ENCODE measurements at places on chromosomes 5 and 9.

DNA sequence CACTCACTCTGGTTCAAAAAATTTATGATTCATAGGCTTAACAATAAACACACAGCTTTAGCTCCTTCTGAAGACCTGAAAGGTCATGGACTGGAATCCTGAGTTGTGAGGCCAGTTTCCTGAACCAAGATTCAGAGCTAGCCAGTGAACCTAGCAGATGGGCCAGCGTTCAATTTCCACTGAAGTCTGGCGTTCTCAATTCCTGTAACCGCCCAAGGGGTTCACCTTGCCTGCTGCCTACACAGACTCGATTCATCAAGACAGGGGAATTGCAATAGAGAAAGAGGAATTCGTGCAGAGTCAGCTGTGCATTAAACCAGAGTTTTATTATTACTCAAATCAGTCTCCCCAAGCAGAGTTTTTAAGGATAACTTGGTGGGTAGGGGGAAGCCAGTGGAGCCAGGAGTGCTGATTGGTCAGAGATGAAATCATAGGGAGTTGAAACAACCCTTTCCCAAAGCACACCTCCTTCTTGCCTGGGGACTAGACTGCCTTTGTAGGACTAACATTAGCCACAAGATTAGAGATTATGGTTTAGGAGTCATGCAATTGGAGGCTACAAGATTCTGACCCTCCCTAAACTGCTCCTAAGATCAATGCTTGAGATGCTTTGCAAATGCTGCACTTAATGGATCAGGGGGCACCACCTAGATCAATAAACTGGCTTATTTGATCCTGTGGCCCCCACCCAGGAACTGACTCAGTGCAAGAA is 117.5 kb upstream of the SHB start:
- no peak for DNase-seq

DNA sequence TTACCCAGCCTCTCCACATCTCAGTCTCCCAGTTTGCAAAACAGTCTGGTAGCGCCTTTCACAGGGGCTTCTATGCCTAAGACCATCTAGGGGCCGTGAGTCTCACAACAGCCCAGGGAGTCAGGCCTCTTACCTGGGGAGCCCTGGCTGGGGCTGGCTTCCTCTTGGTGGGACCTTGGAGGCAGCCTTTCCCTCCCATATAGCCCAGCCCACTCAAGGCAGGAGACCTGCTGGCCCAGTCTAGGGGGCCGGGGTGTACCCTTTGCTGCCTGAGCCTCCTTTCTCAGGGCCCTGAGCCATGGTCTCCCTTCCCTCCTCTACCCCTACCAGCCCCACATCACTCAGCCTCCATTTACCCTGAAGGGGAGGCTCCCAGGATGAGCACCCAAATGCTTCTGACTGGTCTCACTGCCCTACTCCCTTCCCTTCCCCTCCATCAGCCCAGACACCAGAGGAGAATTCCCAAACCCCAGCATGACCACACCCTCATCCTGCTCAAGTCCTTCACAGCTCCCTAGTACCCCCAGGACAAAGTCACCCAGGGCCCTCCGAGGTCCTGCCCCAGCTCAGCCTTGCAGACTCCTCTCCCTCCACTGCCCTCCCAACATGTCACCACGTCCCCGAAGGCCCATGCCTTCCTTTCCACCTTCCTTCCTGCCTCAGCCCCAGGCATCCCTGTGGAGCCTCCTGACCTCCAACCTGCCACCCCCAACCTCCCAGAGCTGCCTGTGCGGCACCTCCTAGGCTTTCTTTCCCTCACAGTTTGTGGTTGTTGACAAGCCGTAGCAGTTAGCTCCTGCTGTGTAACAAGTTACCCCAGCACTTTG is 55.3 kb downstream of the BARX1 start:
- no peak for DNase-seq

DNA sequence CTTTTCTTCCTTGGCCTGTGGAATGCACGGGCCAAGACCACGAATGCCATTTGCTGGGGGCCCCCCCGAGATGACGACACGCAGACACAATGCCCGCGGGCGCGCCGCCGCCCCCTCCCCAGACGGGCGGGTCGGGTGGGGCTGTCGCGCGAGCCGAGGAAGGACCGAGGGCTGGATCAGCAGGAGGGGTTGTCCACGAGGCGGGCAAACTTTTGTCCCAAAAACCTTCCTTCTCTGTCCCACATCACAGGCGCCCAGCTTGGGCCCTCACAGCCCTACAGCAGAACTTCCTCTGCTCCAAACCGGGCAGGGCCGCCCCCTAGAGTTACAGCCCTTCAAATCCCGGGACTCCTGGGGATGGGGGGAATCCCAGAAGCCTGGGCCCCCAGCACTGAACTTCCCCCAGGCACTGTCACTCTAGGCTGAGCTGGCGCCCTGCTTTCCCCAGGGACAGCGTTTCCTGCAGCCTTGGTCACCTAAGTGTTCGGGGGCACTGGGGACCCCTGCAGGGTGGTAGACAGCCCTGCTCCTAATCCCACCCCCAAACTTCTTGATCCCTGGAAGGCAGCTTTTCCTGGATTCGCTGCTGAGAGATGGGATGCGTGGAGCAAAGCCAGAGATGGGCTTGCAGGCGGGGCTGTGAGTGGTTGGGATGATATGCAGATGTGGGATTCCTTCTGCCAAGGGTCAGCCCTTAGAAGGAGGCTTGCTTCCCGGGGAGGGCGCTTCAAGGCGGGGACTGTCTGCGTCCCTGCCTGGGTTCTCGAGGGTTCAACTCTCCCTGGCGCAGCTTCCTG is 980 bp downstream of the COL5A1 start:
- no peak for DNase-seq

DNA sequence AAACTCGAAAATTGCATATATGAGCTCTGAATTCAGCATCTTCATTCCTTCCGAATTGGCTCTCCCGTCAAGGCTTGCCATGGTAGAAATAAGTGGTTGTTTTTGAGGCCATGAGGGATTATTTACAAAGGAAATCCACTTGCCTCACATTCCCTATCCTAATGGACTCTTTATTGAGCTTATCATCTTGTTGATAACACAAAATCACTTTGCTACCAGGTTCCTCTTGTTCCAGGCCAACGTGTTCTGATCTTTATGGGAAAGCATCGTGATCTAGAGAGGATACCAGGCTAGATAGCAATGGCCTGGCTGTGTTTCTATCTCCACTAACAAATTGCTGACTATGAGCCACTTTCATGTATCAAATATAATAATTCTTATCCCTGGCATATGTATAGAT is 811.7 kb downstream of the TLR4 start:
- no peak for DNase-seq

- peak; percentile 55 for DNase-seq
These were observed 49.0 kb downstream of the PSD2 start for GRCh38 chr5:139844472-139845145.

GRCh38 chr9:123541411-123541810 is 185.4 kb downstream of the CRB2 start:
- no peak for DNase-seq

DNA sequence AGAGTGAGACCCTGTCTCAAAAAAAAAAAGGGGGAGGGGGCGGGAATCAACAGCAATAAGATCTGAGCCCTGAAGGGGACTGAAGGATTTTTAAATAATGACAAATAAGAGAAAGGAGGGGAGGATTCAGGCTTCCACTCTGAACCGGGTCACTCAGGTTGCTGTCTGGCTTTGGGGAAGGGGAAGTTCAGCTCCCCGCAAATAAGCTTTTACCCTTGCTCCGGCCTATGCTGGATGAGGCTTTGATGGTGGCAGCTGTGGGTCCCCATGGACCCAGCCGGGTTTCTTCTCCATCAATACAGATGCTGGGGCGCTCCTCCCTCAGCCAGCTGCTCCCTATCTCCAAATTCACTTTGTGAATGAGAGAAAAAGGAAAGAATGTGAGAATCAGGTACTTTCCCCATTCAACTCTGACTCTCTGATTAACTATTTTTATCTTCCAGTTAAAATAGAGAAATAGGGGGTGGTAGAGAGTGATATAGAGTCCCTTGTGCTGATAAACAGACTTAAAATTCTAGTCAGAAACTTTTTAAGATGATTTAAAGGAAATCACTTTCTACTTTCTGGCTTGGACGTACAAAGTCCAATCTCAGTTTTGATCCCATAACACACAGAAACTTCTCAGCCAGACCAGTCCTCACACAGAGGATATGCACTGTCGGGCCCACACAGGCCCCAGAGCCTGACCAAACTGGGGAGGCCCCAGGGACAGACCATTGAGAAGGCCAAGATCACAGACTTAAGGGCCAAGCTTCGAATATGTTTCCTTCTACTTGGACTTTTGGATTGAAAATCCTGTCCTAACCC is 39.6 kb downstream of the C5orf15 start:
- no peak for DNase-seq

- no peak for DNase-seq
These were observed 1.3 kb downstream of the FBXL7 start for GRCh38 chr5:15501091-15501791.

DNA sequence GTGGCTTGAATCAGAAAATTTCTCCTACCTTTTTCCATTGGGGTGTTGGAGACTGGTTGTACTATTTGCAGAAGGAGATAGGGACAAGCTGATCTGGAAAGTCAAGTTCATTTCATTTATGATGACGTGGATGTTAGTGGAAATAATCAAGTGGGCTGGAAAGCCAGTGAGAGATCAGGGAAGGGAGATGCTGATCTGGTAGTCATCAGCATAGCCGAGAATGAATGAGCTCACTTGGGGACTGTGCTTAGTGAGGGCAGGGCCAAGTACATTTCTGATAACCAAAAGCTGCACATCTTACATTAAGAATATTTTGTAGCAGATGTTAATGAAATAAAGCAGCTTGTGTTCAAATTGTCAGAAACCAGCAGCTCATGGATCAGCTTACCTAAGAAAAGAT is 12.1 kb downstream of the MAN2A1 start:
- no peak for DNase-seq

Measured in naive thymus-derived CD8-positive, alpha-beta T cell (primary cell).